CD4-positive, alpha-beta memory T cell (primary cell): ENCODE measurements at places on chromosomes 12 and 14.

- DNase-seq: no peak
These were observed 4.3 kb downstream of the NAP1L1 start for GRCh38 chr12:76080017-76080728.

- no peak for DNase-seq
These were observed 23.4 kb downstream of the MAP1LC3B2 start for GRCh38 chr12:116582610-116583009.

GRCh38 chr12:121217063-121217462, 7.1 kb downstream of the P2RX4 start:
- no peak for DNase-seq

GRCh38 chr12:105324704-105325103, 5.8 kb upstream of the C12orf75 start:
- DNase-seq: no peak

DNA sequence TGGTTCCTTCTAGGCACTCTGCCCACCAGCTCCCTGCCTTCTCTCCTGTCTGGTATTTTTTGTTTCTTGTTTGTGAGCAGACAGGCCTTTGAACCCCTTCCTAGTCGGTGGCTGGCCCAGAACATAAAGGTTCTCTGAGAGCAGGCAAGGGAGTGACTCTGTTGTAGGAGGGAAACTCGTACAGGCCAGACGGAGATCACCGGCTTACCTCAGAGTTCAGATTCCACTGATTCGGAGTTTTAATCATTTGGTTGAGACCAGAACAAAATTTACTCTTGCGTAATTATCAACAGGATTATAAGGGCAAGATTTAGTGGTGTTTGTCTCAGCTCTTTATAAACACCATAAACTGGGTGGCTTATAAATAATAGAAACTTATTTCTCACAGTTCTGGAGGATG, 128.3 kb downstream of the PLXNC1 start:
- no peak for DNase-seq

DNA sequence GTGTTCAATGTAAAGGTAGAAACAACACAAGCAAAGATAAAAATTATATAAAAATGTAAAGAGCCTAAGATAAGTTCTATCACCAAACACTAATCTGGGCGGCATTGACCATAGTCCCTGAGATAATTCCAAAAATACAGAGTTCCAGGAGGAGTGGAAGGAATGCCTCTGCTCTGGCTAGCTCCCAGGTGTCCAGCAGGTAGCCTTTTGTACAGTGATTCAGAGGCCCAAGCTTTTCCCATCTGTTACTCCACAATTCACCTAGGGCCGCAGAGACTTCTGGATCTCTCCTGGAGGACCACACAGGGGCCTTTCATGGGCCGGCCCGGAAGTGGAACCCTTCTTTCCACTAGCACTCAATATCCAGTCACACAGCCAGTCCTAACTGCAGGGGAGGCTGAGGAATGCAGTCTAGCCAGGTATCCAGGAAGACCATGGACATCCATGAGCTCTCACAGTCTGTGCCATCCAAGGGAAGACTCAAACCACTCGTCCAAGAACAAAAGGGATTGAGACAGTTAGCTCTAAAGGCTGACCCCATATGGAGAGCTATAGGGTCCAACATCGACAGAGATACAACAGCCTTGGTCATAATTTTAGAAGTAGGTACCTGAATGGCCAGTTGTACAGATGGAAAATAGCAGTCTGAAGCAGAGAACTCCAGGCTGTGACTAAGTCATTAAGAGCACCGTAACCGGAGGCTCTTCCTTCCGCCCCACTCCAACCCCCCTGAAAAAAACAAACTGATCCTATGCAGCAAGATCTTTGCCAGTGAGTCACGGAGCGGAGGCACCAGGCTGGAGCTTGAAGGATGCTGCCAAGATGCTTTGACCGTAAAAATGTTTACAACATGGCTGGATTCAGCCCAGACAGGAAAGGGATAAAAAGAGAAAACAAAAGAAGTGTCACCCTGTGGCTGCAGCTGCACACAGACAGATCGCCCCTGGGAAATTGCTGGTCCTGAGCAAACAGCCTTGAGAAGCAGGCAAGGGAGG, 204.8 kb downstream of the NUAK1 start:
- DNase-seq: no peak

DNA sequence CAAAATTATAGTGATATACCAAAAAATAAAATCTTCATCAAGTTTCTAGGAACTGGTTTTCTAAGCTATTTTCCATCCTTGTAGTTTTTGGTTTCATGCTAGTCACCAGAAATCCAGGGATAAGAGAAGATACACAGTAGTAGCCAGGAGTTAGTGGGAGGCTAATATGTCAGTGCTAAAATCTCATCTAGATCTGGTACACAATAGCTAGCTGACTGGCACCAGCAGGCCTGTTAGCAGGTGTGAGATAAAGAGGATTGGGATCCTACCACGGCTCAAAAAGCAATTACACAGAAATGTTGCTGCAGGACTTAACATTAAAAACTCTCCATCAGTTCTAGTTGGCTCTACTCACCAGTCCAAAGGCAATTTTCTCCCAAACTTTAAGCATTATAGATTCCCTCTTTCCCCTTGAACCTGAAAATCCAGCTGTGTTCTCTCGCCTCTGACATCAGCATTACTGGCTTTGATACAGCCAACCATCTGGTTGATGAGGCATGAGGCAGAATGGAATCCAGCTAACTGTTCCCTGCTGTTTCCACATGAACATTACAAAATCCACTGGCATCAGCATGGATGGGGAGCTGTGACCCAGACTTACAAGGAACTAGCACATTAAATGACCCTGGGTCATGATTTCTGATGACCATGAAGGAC, 41.8 kb upstream of the CCDC196 start:
- no peak for DNase-seq

DNA sequence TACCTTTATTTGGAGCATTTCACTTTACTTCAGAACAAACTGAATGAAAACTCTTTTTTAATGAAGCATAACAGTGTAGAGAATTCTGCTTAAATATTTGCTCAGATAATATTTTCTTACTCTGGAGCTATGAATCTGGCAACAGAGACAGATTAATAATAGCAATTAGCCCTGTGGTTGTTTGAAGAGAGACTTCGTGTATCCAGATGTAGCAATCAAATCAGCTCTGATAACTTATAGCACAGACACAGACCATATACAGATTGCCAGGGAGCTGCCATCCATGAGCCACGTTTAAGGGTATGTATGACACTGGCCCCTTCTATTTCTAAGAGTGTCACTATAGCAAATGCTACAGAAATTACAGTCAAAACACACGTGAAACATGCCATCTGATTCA, 146.6 kb downstream of the EXOC5 start:
- no peak for DNase-seq

DNA sequence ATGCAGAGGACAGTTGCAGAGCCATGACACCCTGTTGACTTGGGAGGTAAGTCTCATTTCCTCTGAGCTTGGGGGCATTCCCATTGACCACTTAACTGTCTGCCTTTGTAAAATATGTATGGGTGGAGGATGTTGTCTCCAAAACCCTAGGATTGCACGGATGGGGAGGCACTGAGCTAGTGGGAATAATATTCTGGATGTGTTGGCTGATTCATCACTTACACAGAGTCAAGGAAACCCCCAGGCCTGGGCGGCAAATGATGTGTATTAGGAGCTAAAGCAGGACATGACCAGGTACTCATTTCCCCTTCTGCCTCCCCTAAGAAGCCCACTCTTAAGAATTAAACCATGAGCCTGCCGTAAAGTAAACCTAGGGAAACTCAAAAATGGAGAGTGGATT, 319.4 kb downstream of the VRK1 start:
- DNase-seq: no peak

DNA sequence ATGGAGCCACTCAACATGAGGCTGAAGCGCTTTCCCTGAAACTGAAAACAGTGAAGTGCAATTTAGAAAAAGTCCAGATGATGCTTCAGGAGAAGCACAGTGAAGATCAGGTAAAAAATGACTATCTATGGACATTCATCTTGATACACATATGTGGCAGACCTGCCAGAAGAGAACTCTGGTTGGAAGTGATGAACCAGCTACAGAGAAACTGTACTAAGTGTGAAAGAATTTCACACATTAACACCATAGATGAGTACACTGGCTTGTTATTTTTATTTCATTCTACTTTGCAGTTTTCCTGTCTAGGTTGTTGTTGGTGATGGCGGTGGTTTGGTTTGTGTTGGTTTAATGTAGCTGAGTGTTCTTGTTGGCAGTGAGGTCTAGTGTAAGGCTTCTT, 174.7 kb downstream of the ESR2 start:
- DNase-seq: no peak
